Stimulated activated effector memory CD8-positive, alpha-beta T cell treated with anti-CD3 and anti-CD28 coated beads, Interleukin-12 subunit alpha, Interleukin-12 subunit beta, amount 100 ng/mL, for 72 hours (primary cell): ENCODE measurements at places on chromosomes 7 and 10.
A peak's percentile ranks its signal among the peaks of the same experiment; 100 is the strongest.

- DNase-seq = no peak
Measured at GRCh38 chr10:129936923-129937300, 27.2 kb downstream of the EBF3 start.

DNA sequence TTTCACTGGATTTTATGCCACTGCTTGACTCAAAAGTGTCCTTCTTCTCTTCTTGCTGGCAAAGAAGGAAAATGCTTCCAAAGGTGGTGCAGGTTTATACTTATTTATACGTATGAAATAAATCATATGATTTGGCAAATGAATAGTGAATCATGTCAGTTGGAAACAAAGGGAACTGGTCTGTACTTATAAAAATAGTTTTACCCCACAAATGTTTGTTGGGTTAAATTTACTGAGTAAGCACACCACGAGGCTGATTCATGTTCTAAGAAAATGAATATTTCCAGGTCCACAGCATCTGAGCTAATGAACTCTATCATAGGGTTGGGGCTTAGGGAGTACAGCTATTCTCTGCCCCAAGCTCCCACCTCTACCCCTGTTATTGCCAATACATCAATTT is 232.2 kb downstream of the TRIL start:
- no peak for DNase-seq

GRCh38 chr7:41786404-41786803 is 83.5 kb upstream of the INHBA start:
- DNase-seq = no peak

- DNase-seq = no peak
Measured at GRCh38 chr7:132739271-132739955, 163.1 kb upstream of the PLXNA4 start.

- DNase-seq = no peak
Measured at GRCh38 chr7:106450716-106451115, 165.9 kb upstream of the NAMPT start.

GRCh38 chr7:152913492-152913891 is 153.9 kb downstream of the ACTR3B start:
- DNase-seq = no peak

GRCh38 chr7:7183838-7184463 is 1.6 kb downstream of the C1GALT1 start:
- DNase-seq = no peak

GRCh38 chr10:64158551-64158950 is 637.4 kb downstream of the REEP3 start:
- no peak for DNase-seq

GRCh38 chr10:5551531-5552375 is 27.0 kb downstream of the CALML3 start:
- DNase-seq = peak; percentile 70

DNA sequence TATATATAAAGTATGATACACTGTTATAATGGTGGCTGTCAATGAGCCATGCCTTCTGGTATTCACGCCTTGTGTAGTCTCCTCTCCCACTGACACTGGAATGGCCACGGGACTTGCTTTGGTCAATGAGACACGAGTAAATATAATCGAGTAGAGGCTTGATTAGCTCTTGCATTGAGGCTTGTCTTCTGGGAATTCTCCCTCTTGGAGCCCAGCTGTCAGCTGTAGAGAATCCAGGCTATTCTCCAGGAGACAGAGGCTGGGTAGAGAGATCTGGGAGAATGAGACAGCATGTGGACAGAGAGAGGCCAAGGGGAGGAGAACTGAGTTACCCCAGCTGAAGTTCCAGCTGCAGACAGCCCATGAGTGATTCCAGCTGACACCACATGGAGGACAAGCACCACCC is 25.2 kb upstream of the PLCE1 start:
- DNase-seq = no peak

- DNase-seq = no peak
Measured at GRCh38 chr7:19161671-19162070, 16.4 kb upstream of the FERD3L start.

DNA sequence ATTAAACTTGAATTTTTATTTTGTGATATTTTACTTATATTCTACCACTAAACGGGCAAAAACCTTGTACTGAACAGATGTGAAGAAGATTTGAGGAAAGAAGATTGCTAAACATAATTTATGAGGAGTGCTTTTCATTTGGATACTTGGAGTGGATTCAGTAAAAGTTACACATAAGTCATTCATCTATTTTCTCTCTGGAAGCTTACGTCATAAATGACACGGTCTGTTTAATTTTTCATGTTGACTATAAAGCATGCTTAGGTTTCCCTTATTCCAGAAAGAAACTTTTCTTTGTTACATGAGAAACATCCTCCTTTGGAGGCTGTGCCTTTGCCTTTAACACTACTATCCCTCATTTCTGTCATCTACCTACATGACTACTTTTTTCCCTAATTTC is 53.9 kb downstream of the TFEC start:
- no peak for DNase-seq

DNA sequence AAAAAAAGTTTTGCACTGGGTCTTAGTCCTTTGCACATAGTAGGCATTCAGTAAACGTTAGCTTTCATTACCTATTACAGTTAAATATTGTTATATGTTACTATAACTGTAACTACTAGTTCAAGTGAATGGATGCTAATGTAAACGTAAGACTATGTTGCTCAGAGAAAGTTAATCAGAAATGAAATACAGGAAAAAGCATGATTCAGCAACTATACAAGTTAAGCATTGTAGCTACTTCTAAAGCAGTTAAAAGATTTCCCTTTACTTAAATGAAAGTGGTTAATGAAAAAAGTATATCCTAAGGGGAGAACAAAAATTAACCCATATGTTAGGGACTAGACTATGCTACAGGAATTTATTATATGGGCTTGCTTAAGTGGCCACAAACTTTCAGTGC is 121.2 kb downstream of the SKAP2 start:
- DNase-seq = no peak
